ENCODE measurements at places on chromosomes 4 and X.

- DNase-seq = peak; percentile 14
Measured at GRCh38 chr4:11954093-11954492, 525.4 kb upstream of the HS3ST1 start.

DNA sequence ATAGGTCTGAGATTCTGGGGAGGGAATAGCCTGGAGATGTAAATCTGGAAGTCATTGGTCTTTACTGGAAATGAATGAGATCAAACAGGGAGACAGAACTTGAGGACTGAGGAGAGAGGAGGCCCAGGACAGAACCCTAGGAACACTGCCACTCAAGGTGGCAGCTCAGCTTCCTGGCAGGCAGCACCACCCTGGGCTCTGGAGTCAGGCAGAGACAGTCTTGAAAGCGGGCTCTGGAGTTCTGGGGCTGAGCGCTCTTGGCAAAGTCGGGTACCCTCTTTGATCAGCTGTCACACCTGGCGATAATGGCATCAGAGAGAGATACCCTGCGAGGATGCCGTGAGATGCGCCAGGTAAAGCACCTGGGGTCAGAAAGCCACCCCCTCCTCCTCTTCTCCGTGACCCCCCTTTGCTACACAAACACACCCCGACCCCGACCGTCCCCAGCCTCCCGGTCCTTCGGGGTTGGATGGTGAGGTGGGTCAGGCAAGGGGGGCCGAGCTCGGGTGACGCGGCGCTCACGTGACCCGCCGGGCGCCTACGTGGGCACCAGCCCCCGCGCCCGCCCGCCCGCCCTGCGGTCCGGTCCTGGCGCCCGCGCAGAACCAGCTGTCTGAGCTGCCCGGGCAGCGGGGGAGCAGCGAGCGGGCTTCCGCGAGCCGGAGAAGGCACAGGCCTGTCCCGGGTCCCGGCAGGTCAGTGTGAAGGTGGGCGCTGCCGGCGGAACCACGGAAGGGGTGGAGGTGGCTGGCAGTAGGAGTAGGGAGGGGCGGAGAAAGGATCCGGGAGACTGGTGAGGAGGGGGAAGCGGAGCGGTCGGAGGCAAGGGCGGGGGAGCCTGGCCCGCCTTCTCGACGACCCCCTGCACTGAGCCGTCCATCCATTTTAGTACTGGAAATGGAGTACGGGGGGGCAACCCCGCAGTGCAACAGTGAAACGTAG is at the start of gene TCEAL3:
TCEAL3 (plus strand) TSS at position 600 of the 942 bp plus-strand sequence. CDS start 1,102 bp downstream, outside the sequence.
- DNase-seq = no peak

DNA sequence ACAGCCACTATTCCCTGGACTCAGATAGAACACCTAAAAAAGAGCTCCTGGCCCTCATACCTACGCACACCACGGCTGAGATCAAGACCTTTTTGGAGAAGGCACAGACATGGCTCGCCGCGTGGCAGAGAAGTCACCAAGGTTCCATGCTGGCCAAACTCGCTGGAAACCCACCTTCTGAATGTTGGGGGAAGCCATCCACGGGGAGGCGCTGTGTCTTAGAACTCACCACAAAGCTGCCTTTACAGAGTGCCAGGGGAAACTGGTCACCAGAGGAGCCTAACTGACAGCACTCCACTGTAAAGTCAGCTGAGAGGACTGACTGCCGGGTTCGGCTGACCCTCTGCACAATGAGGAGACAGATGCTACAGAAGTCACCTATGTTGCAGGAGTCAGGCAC is 97.9 kb downstream of the NEUROG2 start:
- no peak for DNase-seq

DNA sequence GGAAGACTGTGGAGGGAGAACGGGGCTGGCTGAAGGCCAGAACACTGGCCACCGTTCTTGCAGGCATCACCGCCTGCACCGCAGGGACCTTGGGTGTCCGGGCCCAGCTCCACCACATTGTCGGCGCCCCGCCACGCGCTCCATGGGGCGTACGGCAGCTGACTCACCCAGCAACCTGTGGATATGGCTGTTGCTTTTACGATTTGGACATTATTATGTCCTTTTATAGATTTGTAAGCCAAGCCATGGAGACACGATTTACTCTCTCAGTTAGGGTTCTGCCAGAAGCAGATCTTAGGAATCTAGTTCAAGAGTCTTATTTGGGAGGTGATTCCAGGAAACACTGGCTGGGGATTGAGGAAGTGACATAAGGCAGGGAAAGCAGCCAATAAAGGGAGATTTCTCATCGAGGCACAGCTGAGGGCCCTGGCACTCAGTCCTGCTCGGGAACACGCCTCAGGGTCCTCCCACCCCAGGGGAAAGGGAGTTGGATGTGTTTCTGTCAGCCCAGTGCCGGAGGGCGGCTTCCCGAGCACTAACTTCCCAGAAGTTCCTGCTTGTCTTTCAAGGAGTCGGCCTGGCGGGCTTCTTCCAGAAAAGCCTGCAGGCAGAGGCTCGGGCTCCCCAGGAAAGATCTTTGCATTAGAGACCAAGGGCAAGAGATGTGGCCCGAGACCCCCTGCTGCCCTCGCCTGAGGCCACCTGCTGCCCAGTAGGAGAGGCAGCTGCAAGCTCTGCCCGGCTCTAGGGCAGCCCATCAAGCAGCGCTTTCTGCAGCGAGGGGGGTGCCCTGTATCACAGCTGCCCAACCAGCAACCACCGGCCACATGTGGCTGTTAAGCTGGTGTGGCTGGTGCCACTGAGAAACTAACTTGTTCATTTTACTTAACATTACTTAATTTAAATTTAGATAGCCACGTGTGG is 52.9 kb downstream of the CRMP1 start:
- no peak for DNase-seq

DNA sequence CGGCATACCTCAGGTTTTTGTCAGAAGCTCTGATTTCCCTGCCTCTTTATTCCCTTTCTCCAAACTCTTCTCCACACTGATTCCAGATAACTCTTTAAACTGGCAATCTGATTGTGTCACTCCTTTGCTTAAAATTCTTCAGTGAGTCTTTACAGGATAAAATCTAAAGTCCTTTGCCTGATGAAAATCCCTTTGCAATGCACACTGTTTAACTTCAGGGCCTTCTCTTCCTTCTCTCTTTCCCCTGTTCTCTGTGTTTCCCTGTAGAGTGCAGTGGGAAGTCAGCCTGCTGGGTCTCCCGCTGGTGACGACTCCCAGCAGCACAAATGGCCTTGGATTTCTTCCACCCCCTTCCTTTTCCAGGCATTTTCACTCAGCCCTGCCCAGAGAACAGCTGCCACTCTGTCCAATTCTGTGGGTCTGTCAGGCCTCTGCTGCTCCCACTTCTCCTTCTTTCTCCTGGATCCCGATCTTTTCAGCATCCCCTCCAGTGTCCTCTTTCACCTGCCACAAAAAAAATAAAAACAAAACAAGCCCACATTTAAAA is 189.9 kb upstream of the NWD2 start:
- DNase-seq = no peak

DNA sequence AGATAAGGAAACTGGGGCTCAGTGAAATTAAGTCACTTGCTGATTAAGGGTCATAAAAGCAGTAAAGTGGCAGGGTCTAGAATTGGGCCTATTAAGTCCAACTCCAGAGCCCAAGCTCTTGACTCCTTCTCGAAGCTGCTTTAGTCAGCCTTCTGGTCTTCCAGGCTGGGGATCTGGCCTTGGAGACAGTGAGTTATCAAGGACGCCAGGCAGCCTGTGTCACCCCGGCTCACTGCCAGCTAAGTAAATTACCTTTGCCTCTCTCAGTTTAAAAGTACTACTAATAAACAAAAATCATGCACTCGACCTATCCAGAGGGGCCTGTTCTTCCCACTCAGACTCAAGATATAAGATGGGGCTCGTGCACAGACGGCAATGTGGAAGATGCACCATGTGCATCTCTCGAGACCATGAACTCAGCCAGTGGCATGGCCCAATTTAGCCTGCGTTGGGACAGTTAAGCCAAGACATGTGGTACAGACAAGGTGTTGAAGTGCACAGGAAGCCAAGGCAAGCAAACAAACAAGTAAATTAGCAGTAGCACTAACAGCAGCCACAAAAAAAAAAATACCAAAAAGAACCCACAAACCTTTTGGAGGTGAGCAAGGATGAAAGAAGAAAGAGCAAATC is 62.0 kb upstream of the MAP3K15 start:
- DNase-seq = no peak

GRCh38 chrX:16461968-16462367 is 188.0 kb upstream of the S100G start:
- DNase-seq = no peak

- DNase-seq = peak; percentile 96
Measured at GRCh38 chr4:150283689-150284088, 205.4 kb downstream of the DCLK2 start.

DNA sequence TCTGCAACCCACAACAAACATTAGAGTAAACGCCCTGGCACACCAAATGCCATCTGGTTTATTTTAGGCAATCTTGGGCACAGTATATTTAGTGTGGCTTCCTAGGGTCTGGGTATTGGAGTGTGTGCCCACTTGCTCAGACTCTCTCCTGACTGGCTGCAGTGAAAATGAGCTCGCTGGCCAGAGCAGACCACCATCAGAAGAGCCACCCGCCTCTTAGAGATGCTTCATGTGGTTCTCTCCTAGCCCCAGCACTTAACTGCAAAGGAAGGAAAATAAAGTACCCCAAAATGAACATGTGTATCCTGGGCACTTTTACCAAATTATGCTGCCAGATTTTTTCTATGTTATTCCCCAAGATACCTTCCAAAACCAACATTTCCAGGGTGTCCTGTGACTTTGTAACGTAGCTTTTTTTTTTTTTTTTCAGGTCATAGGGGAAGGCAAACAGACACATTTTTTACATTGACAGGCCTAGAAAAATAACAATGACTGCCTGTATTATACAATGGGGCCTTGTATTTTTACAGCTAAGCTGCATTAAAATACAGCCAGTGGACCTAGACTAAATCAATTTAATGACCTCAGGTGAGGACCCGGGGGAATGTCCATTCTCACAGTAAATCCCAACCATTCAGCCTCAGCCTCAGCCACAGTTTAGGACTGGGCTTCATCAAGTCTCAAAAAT is 193.7 kb downstream of the RASL11B start:
- no peak for DNase-seq

DNA sequence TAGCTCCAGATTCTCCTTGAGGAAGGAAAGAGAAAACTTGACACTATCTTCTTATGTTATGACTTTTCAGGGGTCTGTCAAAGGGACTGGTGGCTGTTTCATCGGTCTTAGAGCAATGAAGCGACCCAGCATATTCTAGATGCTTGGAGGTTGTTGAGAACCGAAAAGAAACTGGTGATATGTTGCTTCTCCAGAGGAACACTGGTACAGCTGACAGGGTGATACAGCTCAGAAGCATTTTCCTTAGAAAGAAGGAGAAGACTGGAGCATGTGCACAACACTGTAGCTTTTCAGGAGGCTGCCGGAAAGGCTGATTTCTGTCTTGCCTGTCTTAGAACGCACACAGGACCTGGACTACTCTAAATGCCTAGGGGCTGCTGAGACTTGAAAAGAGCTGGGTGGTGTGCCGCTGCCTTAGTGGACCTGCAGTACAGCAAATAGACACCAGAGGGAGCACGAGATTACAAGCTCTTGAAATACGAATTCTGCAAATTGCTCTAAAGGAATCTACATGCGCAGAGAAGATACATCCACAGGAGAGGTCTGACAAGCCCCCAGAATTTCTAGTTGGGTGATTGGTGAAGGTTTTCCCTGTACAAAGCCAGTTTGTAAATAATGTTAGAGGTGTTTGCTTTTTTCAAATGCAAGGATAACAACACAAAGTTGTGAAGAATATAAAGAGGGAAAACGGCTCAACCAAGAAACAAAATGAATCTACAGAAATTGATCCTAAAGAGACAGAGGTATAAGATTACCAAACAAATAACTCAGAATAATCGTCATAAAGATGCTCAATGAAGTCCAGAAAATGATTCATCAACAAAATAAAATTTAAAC is 223.1 kb upstream of the DMD start:
- no peak for DNase-seq

DNA sequence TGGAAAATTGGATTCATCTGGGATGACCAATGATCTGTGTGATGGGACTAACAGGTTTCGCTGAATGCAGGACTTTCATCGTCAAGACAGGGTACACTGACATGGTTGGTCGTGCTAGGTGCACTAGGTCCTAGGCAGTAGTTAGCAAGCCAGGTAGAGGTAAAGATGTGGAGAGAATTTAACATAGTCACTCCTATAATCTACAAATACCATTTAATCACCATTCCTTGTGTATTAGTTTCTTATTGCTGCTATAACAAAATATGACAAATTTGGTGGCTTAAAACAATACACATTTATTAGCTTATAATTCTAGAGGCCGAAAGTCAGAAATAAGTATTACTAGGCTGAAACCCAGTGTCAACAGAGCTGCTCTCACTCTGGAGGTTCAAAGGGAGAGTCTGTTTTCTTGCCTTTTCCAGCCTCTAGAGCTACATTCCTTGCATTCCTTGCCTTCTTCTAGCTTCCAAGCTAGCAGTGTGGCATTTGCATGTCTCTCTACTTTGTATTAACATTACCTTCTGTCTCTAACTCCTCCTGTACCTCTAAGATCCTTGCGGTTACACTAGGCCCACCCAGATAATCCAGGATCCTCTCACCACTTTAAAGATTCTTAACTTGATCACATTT is 98.7 kb upstream of the GRIA3 start:
- DNase-seq = no peak

DNA sequence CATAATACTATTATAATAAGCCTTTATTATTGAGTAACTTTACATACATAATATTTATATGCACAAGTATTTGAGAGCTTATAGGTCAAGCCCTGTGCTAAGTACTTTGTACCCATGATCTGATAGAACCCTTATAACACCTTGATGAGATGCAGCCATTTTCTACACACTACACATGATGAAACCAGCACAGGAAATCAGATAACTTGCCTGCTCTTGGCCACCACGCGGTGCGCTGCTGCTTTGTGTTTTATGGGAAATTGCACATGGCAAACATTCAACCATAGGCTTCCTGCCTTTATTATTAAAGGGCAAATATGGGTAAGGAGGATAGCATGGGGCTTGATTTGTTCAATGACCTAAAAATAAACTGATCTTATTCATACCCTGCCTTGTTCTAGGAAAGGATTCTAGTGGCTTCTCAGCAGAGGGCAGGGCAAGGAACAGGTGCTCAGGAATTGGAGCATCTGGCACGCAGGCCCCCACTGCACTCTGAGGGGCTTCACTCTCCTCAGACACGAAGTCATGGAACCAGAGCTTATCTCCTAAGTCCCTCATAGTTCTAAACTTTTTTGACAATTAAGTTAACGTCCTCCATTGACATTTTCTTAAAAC is 31.6 kb upstream of the NAP1L5 start:
- no peak for DNase-seq

DNA sequence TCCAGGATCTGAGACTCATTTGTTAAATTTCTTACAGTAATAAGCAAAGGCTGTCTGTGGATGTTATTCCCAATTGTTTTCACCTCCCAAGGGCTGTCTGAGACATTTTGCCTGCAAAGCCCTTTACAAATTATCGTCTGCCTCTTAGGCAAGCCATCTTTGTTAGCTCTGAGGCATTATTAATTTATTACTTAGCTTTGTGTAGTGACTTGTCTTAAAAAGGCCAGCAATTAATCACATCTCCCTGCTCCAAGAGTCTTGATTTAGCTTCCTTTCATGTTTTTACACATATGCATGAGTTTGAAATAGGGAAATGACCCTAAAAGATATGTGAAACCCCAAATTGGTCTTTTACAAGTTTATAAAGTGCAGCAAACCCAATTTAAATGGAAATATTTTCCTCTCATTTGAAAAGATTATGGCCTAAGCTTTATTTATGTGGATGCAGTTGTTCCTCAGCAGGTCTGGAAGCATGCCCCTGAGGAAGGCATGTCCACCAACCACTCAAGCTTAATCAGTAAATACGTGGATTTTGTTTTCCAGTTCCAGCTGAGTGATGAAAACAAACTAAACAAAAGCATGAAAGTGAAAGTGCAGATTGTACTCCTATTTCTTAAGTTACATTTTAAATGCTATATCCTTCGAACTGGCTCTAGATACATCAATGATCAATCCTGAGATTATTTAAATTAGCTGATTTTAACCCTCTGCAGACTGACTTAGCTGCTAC is 173.6 kb upstream of the LNX1 start:
- no peak for DNase-seq

Measured in non-pigmented ciliary epithelial cell (primary cell).